Stimulated activated CD8-positive, alpha-beta memory T cell treated with anti-CD3 and anti-CD28 coated beads, Interleukin-2, amount 100 ng/mL, for 48 hours (primary cell): ENCODE measurements at places on chromosomes 6 and 20.

DNA sequence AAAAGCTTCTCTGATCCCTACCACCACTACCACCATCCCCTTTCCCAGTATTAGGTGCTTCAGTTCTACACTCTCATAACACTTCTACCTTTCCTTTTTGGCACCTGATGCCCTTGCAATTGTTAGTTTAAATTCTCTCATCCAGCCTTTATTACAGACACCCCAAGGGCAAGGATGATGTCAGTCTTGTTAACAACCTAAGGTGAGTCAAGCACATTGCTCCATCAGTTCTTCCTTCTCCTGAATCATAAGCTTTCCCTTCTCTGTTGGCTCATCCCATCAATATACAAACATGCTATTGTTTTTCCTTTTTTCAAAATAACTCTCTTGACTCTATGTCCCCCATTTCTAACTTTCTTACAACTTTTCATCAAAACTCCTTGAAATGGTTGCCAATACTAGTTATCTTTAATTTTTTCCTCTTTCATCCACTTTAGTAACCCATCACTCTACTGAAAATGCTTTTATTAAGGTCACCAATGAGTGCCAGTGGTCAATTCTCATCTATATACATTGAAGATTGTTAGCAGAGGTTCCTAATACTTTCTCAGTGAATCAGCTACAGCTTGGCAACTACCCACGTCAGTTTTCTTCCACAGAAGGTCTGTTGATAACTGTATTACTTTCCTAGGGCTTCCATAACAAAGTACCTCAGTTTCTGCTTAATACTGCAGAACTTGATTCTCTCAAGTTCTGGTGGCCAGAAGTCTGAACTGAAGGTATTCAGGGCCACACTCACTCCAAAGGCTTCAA lies 97.1 kb upstream of the FLRT3 start:
- DNase-seq, result no peak

DNA sequence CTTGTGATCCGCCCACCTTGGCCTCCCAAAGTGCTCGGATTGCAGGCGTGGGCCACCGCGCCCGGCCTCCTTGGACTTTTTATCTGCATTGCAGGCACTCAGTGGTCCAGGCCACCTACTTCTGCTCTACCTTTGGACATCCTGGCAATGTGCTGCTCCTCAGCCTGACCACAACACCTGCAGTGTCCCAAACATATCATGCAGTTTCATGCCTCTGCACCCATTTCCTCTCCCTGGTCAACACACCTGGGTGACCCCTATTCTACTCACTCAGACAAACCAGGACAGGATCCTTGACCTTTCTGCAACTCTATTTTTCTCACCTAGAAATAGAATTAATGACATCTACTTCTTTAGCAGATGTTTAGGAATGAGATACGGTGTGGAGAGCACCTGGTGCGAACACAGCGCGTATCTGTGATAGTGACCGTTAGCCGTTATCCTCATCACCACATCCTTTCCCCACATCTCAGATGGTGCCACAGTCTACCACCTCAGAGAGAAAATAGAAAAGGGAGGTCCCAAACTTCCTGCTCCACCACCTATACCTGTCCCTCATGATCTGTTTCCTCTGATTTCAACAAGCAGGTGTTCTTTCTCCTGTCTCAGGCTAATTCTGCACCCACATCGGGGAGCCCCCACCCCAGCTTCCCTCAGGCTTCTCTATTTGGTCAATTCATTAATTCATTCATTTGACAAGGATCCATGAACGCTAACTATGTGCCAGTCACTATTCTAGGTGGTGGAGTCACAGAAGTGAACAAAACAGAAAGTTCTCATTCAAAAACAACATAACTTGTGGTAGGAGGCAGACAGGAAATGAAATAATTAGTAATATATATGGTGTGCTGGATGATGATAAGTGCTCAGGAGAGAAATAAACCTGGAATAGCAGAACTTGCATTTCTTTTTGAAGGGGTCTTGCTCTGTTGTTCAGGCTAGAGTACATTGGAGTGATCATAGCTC lies 4.3 kb upstream of the BTN3A2 start:
- no peak for DNase-seq

DNA sequence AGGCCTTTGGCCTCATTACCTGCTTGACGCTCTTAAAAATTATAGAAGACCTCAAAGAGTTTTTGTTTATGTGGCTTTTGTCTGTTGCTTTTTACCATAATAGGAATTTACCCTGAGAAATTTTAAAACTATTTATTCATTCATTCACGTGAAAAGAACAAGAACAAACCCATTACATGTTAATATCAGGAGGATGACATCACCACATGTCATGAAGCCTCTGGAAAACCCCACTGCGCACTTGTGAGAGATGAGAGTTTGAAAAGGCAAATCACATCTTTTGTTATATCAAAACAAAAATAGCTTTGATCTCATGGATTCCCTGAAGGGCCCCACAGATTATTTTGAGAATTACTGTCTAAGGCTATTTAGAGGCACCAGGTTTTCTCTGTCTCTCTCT lies 61.3 kb upstream of the EYA2 start:
- DNase-seq, result no peak

DNA sequence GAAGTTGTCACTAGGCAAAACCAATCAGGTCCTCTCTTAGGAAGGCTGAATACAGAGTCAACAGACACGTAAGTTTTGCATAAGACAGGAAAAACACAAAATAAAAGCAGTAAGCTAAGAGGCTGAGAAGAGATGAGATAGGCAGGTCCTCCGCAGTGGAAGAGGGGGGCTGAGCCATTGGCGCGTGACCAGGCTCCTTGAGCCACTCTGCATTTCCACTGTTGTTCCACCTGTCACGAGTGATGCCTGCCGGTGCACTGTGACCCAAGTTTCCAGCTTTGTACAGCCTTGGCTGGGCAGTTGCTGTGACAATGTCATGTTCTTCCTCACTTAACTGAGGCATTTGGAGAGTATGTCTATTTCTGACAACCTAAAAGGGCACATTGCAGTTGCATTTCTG lies 58.6 kb downstream of the NUDT3 start:
- DNase-seq, result no peak

- DNase-seq, result no peak
Observed at GRCh38 chr20:3040086-3040485, 3.3 kb upstream of the GNRH2 start.

DNA sequence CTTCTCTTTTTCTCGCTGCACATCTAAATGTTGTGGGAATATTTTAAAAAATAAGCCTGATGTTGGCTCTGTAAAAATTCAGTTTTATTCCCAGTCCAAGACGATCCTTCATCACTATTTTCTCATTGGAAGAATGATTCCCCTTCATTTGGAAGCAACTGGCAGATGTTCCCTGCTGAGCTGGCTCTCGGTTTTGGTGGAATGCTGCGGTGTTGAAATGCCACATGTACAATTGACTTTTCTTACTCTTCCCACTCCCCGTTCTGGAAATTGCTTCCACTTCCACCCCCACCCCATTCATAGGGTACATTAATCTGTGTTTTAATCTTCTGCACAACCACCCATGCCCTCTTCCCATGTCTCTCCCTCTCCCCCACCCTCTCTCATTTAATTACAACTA lies 496.3 kb upstream of the MAP3K7 start:
- DNase-seq, result no peak

DNA sequence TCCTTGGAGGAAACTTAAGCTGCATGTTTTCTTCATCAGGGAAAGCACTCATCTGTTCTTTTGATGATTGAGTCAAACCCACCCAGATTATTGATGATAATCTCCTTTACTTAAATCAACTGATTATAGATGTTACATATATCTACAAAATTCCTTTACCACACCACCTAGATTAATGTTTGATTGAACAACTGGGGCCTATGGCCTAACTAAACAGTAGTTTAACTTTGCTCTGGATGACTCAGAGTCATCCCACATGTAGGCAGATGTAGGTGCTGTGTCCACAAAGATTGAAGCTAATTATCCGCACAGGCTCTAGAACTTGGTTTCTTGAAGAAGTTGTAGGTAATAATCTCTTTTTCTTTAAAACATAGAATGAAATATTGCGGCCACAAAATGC lies 42.2 kb downstream of the PKIB start:
- DNase-seq, result no peak

DNA sequence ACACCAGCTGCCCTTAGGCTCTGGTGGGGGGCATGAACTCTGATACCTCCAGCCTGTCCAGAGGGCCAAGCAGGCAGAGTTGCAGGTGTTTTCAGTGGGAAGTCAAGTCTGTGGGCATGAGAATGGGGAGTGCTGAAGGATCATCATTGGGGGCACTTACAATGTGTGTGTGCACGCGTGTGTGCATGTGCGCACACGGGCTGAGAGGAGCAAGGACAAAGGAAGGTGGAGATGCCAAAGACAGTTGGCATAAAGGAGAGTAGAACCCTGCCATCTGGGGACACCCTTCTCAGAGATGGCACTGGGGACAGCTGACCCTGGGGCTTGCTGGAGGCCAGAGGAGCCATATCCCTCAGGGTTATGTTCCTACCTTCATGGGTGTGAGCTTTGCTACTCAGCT lies 408.4 kb upstream of the CHD6 start:
- no peak for DNase-seq

GRCh38 chr6:138229072-138229471 lies 10.8 kb upstream of the PBOV1 start:
- no peak for DNase-seq

- DNase-seq, result no peak
Observed at GRCh38 chr6:26660000-26660361, 435 bp upstream of the ZNF322 start.

GRCh38 chr20:33649201-33649681 lies 12.9 kb upstream of the C20orf144 start:
- no peak for DNase-seq

DNA sequence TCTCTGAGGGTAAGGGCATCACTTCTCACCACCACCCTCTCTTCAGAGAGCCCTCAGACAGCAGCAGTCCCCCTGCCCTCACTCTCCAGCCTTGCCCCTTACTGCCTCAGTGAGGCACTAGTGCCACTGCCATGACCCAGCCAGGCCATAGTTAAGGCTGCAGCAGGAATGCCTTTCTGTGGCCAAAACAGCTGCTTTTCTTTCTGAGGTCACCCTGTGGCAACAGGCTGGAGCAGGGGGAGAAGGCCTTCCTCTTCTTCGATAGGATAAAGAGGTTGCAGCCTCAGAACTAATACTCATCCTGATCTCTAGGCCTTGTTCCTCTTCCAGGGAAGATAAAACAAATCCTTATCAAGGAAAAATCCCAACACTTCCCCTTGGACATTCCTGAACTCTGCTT lies 56.8 kb upstream of the ECI2 start:
- DNase-seq, result no peak

- DNase-seq, result no peak
Observed at GRCh38 chr20:50843331-50844276, 48.7 kb downstream of the BCAS4 start.

DNA sequence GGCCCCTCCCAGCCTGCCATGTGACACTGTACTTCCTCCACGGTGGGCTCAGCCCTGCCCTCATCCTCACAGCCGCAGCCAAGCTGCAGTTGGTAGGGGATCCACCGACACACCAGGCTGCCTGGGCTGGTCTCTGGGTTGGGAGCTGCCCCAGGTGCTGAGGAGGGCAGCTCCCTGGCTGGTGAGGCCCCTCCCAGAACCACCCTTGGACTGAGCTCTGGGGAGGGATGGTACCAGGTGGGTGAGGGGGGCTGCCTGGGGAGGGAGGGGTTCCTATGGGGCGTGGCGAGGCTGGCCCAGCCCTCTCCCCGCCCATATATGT lies 185 bp upstream of the TNFRSF6B start:
- DNase-seq, result no peak

- DNase-seq, result no peak
Observed at GRCh38 chr6:127481628-127482027, 22.4 kb upstream of the KIAA0408 start.

DNA sequence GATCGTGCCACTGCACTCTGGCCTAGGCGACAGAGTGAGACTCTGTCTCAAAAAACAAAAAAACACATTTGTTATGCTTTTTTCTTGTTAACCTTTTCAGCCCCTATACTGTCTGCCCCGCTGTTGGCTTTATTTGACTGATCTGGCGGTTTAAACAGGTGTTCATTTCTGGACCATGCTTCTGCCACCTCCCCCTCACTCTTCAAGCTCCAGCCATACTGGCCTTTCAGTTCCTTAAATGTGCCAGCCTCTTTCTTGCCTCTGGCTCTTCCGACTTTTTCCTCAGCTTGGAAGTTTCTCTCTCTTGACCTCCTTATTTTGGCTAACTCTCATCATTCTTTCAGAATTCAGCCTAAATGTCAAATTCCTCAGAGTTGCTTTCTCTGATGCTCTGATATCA lies 35.2 kb upstream of the TXLNB start:
- no peak for DNase-seq

DNA sequence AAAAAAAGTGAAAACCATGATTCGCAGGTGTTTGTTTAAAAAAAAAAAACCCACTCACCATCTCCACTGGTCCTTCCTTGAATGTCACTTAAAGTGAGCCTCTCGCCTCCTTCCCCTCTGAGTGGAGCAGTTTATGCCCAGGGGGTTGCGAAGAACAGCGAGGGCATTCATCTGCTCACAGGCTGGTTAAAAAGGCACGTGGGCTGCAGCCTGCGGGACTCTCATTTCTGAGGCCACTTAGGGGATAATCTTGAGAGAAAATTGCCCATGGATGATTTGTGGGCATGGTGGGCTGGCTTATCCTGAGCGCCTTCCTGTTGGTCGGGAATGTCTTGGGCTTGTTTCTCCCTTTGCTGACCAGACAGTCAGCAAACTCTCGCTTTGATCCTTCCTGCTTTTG lies 18.9 kb downstream of the BCAS4 start:
- DNase-seq, result no peak

DNA sequence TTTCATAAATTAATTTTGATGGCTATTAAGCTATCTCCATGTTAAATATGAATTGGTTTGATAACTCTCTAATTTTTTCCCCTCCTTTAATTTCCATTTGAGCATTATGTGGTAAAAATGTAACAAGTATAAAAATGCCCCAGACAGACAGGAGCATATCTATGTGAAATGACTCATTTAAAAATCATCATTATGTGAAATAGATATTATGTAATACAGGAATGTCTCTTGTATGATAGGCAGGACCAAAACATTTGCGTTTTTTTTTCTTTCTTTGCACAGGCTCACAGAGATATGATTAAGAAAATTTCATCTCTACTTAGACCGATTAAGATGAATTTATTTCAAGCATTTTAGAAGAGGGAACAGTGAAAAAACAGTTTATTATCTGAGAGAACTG lies 95.8 kb downstream of the AKAP7 start:
- DNase-seq, result no peak

DNA sequence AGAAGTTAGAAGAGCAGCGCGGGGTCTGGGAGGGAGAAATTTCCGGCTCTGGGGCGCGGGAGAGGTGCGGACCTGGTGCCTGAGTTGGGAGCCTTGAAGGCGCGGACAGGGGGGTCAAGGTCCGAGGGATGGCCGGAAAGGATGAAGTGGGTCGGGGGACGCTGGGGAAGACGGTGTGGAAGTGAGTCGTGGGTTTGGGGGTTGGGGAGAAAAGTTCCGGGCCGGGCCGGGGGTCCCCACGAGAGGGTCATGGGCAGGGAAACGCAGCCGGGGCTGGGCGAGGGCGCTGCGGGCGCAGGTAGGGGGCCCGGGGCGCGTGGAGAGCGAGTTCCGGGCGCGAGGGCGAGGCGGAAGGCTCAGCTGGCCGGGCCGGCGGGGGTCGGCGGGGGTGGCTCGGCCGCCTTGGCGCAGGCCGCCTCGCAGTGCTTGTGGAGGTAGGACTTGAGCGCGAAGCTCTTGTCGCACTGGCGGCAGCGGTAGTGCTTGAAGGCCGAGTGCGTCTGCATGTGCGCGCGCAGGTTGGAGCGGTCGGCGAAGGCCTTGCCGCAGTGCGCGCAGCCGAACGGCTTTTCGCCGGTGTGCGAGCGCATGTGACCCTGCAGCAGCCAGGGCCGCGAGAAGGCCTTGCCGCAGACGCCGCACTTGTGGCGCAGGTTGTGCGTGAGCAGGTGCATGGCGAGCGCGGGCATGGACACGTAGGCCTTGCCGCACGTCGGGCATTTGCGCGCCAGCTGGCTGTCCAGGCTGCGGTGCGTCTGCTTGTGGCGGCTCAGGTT lies 10.5 kb upstream of the SRXN1 start:
- DNase-seq, result no peak
